ENCODE measurements at places on chromosomes 3 and 15.
A peak's percentile ranks its signal among the peaks of the same experiment; 100 is the strongest.

DNA sequence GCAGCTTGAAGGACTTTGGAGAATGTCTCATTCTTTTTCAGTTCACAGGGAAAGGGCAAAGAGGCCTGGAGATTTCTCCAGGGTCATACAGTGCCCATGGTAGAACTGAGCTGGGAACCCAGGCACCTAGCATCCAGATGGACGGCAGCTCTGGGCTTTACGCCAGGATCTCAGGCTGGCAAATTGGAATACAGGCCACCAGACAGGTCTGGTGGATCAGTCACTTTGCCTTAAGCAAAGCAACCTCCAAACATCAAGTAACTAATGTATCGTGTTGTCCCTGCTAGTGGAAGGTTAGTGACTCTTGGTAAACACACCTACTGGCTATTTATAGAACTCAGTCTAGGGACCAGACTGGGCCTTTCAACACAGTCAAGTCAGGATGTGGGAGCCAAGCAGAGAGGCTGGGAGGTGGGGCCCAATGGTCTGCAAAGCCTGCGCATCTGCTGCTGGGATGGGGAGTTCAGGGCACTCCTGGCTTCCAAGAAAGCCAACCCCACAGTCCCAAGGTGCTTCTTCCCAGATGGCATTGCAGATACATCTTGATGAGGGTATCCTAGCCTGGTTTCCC, 30.2 kb downstream of the RPLP1 start:
- DNase-seq: no peak

DNA sequence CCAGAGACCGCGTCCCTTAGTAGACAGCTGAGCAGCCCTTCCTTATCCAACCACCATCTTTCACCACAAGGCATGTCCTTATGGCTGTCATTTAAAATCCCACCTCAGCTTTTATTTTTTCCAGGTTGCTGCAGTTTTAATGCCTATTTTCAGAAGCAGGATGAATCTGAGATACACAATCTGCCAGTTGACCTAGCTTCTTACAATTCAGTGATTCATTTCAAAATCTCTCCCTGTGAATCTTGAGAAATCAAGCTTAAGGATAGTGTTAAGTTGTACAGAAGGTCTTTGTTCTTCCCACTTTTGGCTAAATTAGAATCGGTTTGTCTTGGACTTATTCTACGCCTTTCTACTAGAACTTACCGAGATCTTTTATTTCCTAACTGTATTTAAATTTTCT, 522.3 kb upstream of the CFAP20DC start:
- DNase-seq: no peak

DNA sequence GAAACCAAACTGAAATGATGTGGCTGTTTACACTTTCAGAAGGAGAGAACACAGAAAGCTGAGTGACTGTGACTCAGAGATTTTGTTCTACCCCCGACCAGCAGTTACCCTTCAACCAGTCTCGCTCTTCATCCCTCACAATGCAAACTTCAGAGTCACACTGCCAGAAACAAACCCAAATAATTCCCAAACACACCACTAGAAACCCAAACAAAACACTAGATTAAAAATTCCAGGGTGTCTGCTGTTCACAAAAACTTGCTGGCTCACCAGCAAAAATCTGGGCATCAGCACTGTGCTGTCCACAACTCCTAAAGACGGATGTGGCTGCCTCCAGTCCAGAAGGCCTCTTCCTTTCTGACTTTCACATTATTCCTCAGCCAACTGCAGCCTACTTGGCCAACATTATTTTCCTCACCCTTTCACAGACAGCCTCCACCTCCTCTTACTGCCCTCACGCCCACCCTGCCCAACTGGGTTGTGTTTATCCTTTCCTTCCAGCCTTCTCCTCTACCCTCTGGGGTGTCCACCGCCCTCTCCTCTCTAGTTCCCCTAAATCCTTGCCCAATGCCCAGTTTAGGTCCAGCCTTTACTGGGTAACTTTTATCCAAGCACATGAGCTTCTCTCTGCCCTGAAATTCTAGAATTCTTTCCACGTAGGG, 71.4 kb downstream of the MECOM start:
- no peak for DNase-seq

DNA sequence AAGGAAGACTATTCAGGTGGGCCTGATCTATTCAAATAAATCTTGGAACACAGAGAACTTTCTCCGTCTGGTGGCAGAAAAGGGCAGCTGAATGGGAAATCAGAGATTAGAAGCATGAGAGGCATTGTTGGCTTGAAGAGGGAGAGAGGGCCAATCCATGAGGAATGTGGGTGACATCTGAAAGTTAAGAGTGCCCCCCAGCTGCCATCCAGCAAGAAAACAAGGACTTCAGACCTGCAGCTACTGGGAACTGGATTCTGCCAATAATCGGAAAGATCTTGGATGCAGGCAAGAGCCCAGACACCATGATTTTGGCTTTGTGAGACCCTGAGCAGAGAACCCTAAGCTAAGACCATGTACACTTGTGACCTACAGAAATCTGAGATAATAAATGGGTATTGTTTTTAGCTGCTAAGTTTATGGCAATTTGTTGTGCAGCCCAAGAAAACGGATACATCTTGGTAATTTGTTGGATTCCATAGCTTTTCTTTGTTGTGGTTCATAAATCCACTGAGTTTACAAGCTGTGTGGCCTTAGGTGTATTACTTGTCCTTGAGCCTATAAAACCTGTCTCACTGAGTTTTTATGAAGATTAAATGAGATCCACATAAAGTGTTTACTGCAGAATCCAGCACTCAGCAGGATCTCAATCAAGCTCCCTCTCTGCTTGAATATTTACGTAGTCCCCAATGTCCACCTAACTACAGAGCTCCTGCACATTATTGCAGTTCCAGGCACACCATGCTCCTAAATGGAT, 82.1 kb upstream of the PRTG start:
- peak; percentile 19 for DNase-seq

GRCh38 chr3:27802425-27802824, 80.3 kb upstream of the EOMES start:
- DNase-seq: no peak

DNA sequence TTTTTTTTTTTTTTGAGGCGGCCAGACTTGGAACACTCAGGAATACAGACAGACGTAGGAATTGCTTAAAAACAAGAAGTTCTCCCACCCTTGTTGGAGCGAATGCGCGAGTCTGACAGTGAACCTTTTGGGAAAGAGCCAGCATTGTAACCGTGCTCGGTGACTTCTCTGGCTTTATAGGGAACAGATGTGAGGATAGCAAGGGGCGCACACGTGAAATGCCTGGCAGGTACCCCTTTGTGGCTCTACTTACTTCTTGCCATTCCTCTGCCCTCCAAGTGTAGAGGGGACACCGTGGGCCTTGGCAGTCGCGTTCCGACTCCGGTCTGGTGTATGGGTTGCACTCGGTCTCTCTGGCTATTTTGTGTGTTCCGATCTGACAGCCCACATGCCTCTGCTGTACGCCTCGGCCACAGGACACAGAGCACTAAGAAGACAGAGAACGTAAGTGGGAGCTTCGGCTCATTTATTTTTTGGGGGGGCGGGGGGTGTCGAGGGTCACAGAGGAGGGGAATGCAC, 126.4 kb downstream of the ADAMTS9 start:
- no peak for DNase-seq

DNA sequence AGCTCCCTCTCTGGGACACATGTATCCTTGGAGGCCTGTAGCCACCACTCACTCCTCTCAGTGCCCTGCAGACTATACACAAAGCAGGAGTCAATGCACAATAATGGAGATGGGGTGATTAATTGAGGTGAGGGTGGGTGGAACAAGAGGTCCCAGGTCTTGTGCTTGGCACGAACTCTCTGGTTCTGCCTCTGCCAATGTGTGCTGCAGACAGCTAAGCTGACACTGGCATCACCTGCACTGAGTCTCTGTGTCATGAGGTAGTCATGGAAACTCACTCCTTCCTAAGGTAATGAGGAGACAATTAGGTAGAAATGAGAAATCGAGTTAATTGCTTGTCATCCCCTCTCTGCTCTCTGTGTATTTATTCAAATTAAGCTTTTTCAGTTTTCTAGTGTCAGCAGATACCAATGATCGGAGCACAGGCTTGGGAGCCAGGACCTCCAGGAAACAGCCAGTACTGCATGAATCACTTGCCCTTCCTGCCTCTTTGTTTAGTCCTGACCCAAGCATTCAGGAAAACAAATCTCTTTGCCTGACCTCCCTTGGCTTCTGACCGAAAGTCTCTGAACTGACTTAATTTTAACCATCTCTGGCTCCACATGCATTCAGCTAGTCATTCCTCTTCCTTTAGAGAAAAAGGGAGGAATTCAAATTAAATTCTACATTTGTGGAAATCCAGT, 56.7 kb downstream of the DRD3 start:
- DNase-seq: no peak

DNA sequence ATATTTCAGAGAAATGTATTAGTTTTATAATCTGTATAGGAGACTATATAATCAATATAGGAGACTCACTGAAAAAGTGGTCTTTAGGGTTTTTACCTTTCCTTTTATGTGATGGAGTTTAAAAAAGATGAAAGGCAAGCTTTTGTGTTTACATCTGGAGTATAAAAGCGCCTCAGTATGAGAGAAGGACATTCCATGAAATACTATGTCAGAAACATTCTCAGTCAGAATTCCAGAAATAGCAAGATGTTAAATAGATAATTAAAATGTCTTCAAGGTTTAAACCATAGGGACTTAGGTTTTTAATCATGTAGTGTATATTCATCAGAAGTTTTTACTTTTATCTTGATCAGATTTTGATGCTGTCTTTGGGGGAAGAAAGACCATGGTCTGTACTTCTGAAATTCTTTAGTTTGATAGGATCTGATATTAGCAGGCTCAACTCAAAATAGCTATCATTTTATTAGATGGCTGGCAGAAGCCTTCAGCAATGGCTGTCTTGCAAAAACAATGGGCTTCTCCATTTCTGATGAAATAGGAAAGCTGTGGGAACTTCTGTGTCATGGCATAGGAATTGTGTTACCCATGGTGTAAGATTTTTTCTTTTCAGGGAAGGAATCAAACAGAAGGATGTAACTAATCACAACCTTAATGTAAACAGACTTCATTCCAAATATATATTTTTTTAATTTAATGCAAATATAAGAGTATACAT, 209.6 kb upstream of the PLSCR5 start:
- no peak for DNase-seq

GRCh38 chr3:157532529-157533297, 29.5 kb upstream of the VEPH1 start:
- peak; percentile 77 for DNase-seq

DNA sequence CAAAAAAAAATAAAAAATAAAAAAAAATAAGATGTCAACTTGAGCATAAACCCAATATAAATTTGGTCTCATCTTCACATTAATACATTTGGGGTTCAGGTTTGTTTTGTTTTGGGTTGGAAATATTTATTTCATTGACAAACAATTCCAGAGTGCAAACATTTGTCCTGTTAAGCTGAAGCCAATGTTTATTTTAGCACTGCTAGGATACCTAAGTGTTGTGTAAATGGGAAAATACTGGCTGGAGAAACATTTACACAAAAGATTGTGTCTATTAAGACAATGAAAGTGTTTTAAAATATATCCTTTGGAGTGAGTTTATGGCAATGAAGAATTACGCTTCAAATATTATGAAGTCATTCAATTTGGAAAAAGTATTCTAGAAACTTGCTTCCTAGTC, 91.1 kb downstream of the MEIS2 start:
- DNase-seq: no peak

GRCh38 chr15:91254766-91255165, 154.7 kb downstream of the SV2B start:
- DNase-seq: no peak

GRCh38 chr3:62159709-62160092, 213.6 kb downstream of the FEZF2 start:
- DNase-seq: no peak

DNA sequence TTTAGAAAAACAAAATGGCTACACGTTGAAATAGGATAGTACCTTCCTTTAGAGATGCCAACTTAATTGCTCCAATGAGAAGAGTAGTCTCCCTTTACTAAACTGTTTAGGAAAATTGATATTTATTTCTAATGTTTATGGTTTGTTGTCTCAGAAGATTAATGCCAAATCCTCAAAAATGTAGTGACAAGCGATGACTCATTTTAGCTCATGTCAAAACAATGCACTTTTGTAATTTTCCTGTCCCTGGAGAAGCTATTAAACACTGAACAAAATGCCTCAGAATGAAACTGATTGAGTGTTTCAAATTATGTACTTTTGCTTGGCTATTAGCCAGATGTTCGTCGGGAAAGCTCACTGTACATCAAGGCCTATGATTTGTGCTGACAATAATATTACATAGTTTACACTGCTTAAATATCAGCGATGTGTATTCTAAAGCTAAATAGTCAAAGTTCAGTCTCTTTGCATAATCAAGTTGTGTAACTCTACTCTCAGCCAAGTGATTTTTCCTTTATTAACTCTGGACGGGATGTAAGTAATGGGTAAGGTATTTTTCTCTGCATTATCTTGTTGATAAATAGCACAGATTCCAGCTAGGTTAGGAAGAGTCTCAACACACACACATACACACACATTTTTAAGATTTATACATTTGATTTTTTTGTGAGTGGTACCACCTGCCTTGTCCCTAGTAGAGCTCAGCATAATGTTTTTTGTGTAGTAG, 83.7 kb downstream of the CMSS1 start:
- DNase-seq: no peak

DNA sequence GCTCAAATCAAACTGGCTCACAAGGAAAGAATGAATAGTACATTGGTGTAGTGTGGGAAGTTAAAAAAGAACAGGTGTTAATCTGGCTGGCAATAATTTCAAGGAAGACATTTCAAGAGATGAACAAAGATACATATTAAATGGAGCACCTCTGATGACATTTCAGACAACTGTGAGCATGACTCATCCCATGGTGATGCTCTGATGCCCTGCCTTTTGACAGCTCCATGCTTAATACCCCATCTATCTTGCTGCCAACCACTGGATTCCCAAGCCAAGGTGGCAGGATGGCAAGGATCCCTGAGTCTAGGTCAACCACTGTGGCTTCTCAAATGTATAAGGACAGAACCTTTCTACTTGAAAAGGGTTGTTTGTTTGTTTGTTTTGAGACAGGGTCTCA, 29.3 kb downstream of the LRRC2 start:
- no peak for DNase-seq

GRCh38 chr15:85785887-85786780, 8.6 kb downstream of the KLHL25 start:
- DNase-seq: peak; percentile 14

GRCh38 chr15:41798607-41799487, 24.6 kb downstream of the MAPKBP1 start:
- no peak for DNase-seq

DNA sequence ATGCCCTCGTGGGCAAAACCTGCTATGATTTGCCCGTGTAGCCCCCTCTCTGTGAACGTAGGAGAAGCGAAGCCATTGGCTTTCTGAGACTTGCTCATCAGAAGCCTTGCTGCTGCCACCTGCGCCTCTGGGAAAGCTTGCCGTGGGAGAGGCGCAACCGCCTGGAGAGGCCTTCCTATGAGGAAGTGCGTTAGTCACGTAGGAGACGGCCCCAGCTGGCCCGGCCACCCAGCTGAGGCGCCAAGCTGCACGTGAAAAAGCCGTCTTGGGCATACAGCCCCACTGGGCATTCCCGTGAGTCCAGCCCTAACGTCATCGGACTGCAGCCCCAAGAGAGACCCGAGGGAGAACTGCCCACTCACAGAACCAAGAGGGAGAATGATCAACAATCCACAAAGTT, 49.1 kb upstream of the TJP1 start:
- DNase-seq: no peak
